ENCODE measurements at places on chromosomes 2 and 18.

- no peak for DNase-seq
Observed at GRCh38 chr18:41617647-41618046, 337.4 kb upstream of the PIK3C3 start.

DNA sequence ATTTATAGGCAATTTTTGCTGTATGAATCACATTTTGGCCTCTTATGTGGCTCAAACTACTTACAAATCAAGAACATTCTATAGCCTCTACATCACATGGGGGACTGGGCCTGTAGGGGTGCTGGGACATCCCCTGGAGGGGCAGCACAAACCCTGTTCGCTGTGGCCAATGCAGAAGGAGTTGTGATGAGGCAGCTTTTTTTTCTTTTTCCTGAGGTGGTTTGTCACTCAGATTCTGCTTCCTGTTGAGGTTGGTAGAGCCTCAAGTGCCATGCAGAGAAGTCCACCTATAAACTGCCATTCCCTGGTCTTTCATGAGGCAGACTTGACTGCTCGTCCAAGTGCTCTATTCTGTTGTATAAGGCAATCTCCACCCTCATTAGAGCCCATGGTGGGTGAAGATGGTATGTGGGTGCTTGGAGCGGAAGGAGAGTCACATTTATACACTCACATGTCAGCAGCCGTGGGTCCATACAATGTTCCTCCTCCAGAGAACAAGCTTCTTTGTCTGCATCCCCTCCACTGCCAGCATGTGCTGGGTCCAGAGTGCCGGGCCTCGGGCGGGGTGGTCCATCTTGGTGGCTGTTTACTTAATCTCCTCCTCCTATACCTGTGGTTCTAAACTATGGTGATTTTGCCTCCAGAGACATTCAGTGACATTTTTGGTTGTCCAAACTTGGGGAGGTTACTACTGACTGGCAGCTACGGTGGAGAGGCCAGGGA, 120.3 kb downstream of the ACOXL start:
- no peak for DNase-seq

- DNase-seq: no peak
Observed at GRCh38 chr2:162458240-162458639, 114.3 kb downstream of the GCA start.

GRCh38 chr2:226711606-226712296, 87.9 kb downstream of the IRS1 start:
- no peak for DNase-seq

DNA sequence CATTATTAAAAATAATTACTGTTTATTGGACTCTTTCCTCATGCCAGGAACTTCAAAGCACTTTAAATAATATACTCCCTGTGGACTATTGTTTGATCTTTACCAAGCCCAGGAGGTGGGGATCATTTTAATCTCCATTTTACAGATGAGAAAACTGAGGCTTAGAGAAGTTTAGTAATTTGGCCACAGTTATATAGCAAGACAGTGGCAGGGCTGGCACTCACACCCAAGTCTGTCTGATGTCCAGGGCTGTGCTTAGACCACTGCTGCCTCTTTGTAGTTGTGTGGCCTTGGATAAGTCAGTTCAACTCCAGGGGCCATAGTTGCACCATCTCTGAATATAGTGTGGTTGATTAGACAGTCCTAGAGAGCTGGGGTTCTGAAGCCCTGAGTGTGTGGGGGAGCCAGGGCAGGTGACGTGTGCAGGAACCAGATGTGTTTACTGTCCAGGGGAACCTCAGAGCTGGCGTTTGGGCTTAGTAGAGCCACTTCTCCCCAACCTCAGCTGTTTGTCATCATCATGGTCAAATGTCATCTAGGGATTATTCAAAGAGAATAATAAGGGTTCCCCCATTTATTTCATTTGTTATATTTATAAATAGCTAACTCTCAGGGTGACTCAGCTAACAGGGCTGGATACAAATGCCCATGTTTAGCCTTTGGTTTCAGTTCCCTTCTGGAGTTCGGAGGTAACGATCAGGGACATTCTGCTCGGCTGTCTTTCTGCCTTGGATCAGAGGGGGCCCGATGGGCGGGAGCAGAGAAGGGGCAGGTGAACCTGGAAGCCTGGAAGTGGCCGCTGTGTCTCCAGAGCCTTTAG, 68.0 kb downstream of the BOLA3 start:
- no peak for DNase-seq

- no peak for DNase-seq
Observed at GRCh38 chr2:158914066-158914465, 54.4 kb upstream of the TANC1 start.

DNA sequence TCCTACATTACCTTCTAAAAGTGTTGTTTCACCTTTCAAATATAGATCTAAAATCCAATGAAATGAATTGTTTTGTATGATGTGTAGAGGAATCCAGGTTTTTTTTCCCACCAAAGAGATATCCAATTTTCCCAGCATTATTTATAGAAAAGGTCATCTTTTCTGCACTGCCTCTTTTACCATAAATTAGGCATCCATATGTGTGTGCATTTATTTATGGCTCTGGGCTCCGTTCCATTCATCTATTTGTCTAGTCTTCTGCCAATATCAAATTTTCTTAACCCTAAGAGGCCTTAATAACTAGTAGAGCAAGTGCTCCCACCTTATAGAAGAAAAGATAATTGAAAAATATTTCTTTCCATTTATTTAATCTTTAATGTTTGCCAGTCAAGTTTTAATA, 88.3 kb downstream of the ATAD2B start:
- DNase-seq: no peak

GRCh38 chr2:145283131-145283530, 763.2 kb upstream of the ZEB2 start:
- DNase-seq: no peak
